Stimulated activated CD4-positive, alpha-beta T cell treated with anti-CD3 and anti-CD28 coated beads, Interleukin-1b, Interleukin-23, amount 100 ng/mL, for 1 hour (primary cell): ENCODE measurements at places on chromosomes 5 and 9.

DNA sequence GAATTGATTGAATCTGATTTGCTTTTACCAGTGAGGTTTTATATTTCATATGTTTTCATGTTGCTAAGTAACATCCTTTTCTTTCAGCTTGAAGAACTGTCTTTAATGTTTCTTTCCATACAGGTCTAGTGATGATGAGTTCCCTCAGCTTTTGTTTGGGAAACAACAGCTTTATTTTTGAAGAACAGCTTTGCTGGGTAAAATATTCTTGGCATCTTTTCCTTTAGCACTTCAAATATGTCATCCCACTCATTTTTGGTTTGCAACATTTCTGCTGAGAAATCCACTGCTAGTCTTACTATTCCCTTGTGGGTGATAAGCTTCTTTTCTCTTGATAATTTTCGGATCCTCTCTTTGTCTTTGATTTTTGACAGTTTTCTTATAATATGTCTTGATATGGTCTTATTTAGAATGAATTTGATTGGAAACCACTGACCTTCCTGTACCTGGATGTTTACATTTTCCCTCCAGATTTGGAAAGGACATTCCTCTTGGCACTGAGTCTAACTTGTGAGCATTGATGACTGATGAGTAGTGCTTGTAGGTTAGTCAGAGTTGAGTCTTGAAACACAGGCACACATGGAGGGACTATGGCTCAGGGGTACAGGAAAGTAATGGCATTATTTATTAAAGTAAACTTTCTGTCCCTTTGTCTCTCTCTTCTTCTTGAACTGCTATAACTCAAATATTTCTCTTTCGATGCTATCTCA, 220.3 kb downstream of the SPATA31D1 start:
- DNase-seq, result no peak

DNA sequence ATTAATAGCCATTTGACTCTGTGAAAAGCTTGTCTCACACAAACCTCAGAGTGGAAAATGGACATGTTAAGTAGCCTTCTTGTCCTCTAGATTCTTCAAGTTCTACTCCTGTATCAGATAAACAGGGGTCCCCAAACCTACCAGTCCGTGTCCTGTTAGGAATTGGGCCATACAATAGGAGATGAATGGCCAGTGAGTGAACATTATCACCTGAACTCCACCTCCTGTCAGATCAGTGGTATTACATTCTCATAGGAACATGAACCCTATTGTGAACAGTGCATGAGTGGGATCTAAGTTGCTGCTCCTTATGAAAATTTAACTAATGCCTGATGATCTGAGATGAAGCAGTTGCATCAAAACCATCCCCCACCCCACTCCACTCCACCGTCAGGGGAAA, 136.3 kb downstream of the TMEM232 start:
- no peak for DNase-seq

DNA sequence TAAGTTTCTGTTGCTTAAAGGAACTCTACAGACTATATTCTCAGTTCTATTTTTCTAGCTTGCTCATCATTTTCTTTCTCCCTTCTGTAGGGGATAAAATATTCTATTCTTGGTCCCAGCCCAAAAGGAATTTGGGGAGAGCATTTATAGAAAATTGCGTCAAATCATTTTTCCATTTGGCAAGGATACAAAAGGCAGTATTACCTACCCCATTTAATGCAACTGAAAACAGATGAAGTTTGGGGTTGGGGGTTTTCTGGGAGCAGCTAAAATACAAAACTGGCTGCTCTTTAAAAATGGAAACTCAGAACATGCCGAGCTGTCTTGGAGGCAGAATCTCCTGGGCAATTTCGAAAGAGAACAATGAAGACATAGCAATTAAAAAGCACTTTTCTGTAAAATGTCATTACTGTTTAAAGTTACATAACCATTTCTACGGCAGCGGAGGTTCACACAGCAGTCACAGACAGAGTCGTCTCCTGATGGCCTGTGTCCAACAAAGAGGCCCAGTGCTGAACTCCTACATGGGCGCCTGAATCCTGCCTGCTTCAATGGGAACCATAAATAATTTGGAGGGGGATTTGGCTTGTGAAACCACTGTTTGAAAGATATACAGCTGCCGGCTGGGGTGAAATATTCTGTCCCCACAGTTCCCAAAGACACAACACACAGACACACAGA, 152.4 kb downstream of the BRINP1 start:
- DNase-seq, result no peak

- DNase-seq, result no peak
These were observed 37.2 kb upstream of the KIF2A start for GRCh38 chr5:62268792-62269191.

GRCh38 chr5:149471406-149472183, 79.6 kb downstream of the CSNK1A1 start:
- no peak for DNase-seq

DNA sequence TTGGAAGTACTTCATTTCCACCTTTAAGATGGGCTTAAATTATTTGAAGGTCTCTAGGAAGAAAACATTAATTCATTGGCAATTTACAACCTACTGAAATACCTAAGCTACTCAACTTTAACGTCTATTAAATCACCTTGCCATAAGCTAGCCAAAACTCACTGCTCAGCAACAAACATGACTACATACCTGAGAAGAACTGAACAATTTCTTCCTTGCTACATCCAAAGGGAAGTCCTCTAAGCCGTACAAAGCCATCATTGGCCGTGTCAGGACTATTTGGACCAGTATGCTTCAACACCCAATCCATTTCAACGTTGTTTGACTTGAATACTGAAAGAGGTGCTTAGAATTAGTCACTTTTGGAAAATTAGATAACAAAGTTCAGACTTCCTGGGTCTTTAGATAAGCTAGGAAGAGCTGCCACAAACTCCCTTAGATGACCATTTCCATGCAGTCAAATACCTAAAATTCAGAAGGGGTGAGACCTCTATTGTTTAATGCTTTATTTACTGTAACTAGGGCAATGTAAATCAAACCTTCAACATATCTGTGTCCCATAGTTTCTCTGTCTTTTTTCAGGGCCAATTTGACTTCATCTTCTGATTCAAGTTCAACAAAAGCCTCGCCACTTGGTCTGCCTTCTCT, 2.6 kb downstream of the HNRNPH1 start:
- no peak for DNase-seq

- no peak for DNase-seq
These were observed 36.8 kb downstream of the GPBP1 start for GRCh38 chr5:57210633-57211032.

GRCh38 chr5:12316812-12317211, 412.6 kb upstream of the CTNND2 start:
- DNase-seq, result no peak

GRCh38 chr9:134177624-134178393, 13.4 kb upstream of the RNU6ATAC start:
- no peak for DNase-seq

- DNase-seq, result no peak
These were observed 12.5 kb upstream of the SGCD start for GRCh38 chr5:156314416-156314815.

- no peak for DNase-seq
These were observed 501.4 kb upstream of the MEF2C start for GRCh38 chr5:89384391-89384790.

- no peak for DNase-seq
These were observed 816.0 kb upstream of the CDH9 start for GRCh38 chr5:27854243-27854852.
